ENCODE measurements at places on chromosomes 1 and 21. TPM values are rescaled to one million over a fixed set of nuclear protein-coding genes. Genes with fewer than 3 reads are reported as not detected.

- H3K4me1 ChIP-seq: peaks cover 31% of the 10 kb centered on the region
- H3K27ac ChIP-seq: peak overlapping the region; percentile 96
- H3K4me3 ChIP-seq: peak overlapping the region; percentile 94
- H3K27me3 ChIP-seq: no peaks in the 10 kb centered on the region
- peak; percentile 67 for DNase-seq
Measured at GRCh38 chr1:233294913-233295236, 650 bp downstream of the PCNX2 start.

DNA sequence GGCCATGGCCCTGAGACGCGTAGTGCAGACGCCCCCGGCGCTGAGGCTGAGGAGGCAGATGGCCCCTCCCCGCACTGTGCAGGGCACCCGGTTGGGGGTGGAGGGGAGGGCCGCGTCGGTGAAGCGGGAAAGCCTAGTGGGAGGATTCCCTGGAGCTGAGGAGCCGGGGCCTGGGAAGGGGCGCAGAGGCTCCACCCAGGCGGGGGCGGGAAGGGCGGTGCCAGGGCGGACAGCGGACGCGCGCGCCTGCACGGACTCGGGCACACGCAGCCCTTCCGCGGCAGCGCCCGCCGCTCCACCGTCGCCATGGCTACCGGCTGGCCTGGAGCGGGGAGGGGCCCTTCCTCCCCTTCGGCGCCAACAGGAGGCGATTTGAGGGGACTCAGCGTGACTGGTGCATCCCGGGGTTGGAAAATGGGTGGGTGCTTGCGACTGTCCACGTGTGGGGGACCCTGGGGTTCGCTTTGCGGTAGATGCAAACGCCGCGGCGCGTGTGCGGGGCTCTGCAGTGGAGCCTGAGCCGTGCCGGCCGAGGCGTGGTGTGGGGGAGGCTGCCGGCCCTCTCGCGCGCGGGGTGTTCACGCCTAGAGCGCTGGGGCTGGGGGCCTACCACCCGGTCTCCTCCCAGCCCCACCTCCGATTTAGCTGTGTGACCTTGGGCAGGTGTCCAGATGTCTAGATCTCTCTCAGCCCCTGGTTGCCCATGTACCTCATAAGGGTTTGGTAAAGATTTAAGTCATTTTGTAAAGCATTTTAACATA, 35.1 kb downstream of the PTPRF start:
- H3K27me3 ChIP-seq: peaks cover 6% of the 10 kb centered on the region
- H3K27ac ChIP-seq: no peak overlapping the region
- DNase-seq: peak; percentile 65
- peak overlapping the region; percentile 48 for H3K4me3 ChIP-seq
- no peaks in the 10 kb centered on the region for H3K36me3 ChIP-seq

DNA sequence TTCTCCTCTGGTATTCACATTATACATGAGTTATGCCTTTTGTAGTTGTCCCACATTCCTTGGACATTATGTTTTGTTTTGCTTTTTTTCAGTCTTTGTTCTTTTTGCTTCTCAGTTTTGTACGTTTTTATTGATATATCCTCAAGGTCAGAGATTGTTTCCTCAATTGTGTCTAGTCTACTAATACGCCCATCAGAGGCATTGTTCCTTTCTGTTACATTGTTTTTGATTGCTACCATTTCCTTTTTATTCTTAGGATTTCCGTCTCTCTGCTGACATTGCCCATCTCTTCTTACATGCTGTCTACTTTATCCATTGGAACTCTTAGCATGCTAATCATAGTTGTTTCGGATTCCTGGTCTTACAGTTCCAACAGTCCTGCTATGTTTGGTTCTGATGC, 27.8 kb upstream of the MPC2 start:
- no peak overlapping the region for H3K27ac ChIP-seq
- H3K4me3 ChIP-seq: no peak overlapping the region
- H3K27me3 ChIP-seq: no peaks in the 10 kb centered on the region
- DNase-seq: no peak
- no peaks in the 10 kb centered on the region for H3K4me1 ChIP-seq

- H3K4me3 ChIP-seq: peak overlapping the region; percentile 64
- DNase-seq: no peak
- H3K27ac ChIP-seq: peak overlapping the region; percentile 93
- no peaks in the 10 kb centered on the region for H3K27me3 ChIP-seq
Measured at GRCh38 chr1:175209493-175209921, 16.9 kb upstream of the KIAA0040 start.

GRCh38 chr1:108897865-108898720, 21.3 kb downstream of the GPSM2 start:
- H3K36me3 ChIP-seq: no peaks in the 10 kb centered on the region
- H3K27me3 ChIP-seq: no peaks in the 10 kb centered on the region
- DNase-seq: no peak

GRCh38 chr1:238061967-238062613, 171.4 kb upstream of the ZP4 start:
- H3K4me1 ChIP-seq: no peaks in the 10 kb centered on the region
- H3K27me3 ChIP-seq: no peaks in the 10 kb centered on the region
- H3K36me3 ChIP-seq: no peaks in the 10 kb centered on the region
- no peak for DNase-seq
- H3K4me3 ChIP-seq: no peak overlapping the region

- H3K4me1 ChIP-seq: no peaks in the 10 kb centered on the region
- no peak overlapping the region for H3K4me3 ChIP-seq
- H3K27ac ChIP-seq: no peak overlapping the region
Measured at GRCh38 chr1:48817505-48818114, 40.9 kb upstream of the BEND5 start.

DNA sequence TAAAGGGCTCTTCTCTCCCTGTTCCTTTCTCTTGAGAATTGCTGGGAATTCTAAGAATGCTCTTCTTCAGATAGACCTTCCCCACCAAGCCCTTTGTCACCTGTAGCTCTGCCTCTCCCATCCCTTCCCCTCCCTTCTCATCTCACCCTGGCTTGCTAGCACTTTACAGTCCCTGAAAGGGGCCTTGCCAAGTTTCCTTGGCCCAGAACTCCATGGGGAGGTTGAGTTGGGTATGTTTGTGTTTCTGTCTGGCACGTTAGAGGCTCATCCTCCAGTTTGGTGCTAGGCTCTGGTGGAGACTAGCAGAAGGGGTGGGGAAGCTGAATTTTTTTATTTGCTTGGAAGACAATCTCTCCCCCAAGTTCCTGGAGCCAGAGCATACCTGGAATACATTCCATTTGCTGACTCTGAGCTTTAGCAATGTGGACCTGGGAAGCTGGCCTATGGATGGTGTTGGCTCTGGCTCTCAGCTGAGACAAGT, 4.9 kb downstream of the CGN start:
- H3K27me3 ChIP-seq: no peaks in the 10 kb centered on the region
- no peak for DNase-seq
- no peak overlapping the region for H3K27ac ChIP-seq
- peaks cover 18% of the 10 kb centered on the region for H3K4me1 ChIP-seq
- no peak overlapping the region for H3K4me3 ChIP-seq
- no peaks in the 10 kb centered on the region for H3K36me3 ChIP-seq

- H3K4me3 ChIP-seq: no peak within 1 kb of the TSS
- DNase-seq: no peak
- peaks cover 2% of the 10 kb centered on the region for H3K4me1 ChIP-seq
- peaks cover 52% of the 10 kb centered on the region for H3K27me3 ChIP-seq
- no peaks in the 10 kb centered on the region for H3K36me3 ChIP-seq
Measured at GRCh38 chr1:22562584-22563583, at the start of gene EPHA8. Gene EPHA8 (plus strand): TSS chr1:22563489. CDS start chr1:22563636, 147 bp downstream.

DNA sequence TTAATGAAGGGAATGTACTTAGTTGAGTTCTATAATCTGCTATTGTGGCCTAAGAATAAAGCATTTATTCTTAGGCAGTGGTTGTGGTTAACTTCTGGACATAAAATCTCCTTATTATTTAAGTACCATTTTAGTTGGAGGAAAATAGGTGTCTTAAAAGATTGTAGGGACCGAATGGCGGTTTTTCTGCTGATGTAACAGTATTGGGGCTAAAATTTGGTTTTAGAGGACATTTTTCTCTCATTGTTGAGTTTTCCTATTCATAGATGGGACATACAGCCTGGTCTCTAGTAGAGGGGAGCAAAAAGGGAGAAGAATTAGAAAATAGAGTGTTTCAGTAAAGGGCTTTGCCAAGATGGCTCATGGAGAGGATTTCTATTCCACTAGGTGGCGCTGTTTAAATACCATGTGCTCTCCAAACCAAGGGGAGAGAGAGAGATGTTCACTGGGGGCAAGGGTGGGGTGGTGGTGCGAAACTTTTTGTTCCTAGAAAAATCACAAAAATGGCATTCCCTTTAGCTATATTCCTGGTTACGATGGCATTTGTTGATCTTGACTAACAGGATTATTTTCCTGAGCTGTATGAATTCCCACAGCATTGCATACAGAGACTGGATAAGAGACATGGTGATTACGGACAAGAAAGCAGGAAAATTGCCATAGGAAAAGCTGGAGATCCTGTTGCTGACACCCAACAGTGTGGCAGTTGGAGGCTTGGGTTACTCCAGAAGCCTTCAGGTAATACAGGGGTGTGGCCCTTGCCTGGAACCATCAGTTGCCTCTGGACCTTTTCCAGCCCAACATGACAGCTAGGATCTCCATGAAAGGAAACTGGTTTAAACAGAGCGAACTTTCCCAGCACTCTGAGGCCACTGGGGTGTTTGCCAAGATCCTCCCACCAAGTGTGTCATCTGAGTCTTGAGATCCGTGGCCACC, 18.2 kb upstream of the FCGR2A start:
- peaks cover 25% of the 10 kb centered on the region for H3K27me3 ChIP-seq
- H3K36me3 ChIP-seq: no peaks in the 10 kb centered on the region
- peak; percentile 26 for DNase-seq
- H3K27ac ChIP-seq: no peak overlapping the region
- peaks cover 13% of the 10 kb centered on the region for H3K4me1 ChIP-seq

DNA sequence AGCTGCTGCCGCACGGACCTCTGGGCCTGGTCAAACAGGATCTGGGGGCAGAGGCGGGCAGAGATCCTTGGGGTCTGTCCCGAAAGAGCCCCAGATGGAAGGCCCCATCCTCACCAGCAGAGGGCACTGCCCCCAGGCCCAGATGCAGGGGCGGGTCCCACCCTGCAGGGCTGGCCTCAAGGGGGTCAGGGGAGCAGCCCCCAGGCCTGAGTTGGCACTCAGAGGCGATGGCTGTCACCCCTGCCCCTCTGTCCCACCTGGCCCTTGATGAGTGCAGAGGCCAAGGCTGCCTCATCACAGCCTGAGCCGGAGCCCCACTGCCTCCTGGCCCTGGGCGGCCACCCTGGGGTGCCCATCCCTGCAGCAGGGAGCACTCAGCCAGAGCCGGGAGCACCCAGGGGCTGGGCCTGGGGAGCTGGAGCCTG, 5.7 kb downstream of the ACAP3 start:
- H3K27me3 ChIP-seq: no peaks in the 10 kb centered on the region
- no peaks in the 10 kb centered on the region for H3K36me3 ChIP-seq
- no peak overlapping the region for H3K4me3 ChIP-seq
- DNase-seq: no peak

DNA sequence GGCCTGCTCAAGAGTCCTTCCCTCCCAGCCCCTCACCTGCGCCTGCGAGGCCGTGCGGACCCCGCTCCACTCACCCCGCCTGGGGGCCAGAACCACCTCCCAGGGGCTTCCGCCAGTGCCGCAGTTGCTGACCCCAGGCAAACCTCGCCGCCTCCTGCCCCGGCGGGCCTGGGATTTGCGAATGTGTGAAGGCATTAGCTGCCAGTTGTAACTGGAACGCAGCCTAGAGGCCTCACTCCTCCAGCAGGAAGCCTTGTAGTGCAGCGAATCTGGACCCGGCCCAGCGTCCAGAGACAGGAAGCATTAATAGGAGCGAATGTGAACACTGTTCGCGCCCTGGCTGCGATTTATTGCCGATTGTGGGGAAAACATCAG, 140.9 kb upstream of the ARHGEF16 start:
- no peaks in the 10 kb centered on the region for H3K36me3 ChIP-seq
- H3K4me3 ChIP-seq: no peak overlapping the region
- H3K4me1 ChIP-seq: peaks cover 13% of the 10 kb centered on the region
- no peak for DNase-seq

DNA sequence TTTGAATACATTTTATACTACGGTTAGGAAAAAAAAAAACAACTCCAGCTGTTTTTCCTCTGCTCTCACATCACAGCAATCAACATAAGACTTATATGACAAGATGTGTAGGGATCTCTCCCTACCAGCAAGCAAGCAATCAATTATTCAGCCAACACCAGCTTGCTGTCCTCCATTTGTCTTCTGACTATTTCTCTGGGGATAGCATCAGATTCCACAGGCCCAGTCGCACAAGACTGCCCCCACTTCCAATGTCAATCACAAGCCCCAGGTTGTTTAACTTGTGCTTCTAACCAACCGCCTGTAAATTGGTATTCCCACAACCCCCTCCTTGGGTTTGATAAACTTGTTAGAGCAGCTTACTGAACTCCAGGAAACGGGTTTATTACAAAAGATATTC, 873.1 kb upstream of the TMPRSS15 start:
- H3K27ac ChIP-seq: no peak overlapping the region
- DNase-seq: no peak
- H3K4me3 ChIP-seq: no peak overlapping the region

- DNase-seq: no peak
- H3K27me3 ChIP-seq: peaks cover 5% of the 10 kb centered on the region
- no peak overlapping the region for H3K4me3 ChIP-seq
- H3K36me3 ChIP-seq: no peaks in the 10 kb centered on the region
- H3K4me1 ChIP-seq: no peaks in the 10 kb centered on the region
- H3K27ac ChIP-seq: no peak overlapping the region
Measured at GRCh38 chr1:47870480-47870879, 126.7 kb downstream of the TRABD2B start.

DNA sequence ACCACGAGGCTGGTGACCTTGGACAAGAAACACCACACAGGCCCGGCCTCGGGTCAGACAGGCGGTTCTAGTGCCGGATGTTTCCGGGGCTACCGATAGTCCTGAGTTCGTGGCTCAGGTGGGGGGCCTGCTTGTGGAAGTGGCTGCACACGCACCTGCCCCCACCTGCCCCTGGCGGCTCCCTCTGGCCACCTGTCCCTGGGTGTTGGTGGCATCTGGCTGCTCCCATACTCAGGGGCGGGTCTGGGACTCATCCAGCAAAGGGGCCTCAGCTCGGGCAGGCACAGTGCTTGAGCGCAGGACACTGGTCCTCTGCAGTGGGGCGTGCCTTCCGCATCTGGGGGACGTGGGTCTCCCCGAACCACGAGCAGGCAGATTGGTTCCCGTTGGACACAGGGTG, 33.6 kb downstream of the TP73 start:
- peaks cover 7% of the 10 kb centered on the region for H3K27me3 ChIP-seq
- no peak overlapping the region for H3K4me3 ChIP-seq
- H3K27ac ChIP-seq: no peak overlapping the region
- no peak for DNase-seq

- no peaks in the 10 kb centered on the region for H3K4me1 ChIP-seq
- H3K27me3 ChIP-seq: no peaks in the 10 kb centered on the region
- H3K27ac ChIP-seq: no peak overlapping the region
- no peak overlapping the region for H3K4me3 ChIP-seq
- no peak for DNase-seq
Measured at GRCh38 chr1:180415236-180415848, 87.0 kb downstream of the ACBD6 start.

GRCh38 chr1:78054559-78054958, 8.8 kb downstream of the GIPC2 start:
- no peak overlapping the region for H3K27ac ChIP-seq
- DNase-seq: no peak
- H3K36me3 ChIP-seq: no peaks in the 10 kb centered on the region
- no peak overlapping the region for H3K4me3 ChIP-seq
- no peaks in the 10 kb centered on the region for H3K4me1 ChIP-seq

- no peak overlapping the region for H3K4me3 ChIP-seq
- H3K36me3 ChIP-seq: no peaks in the 10 kb centered on the region
- H3K27me3 ChIP-seq: peaks cover 3% of the 10 kb centered on the region
- H3K4me1 ChIP-seq: peaks cover 18% of the 10 kb centered on the region
- no peak overlapping the region for H3K27ac ChIP-seq
Measured at GRCh38 chr1:8118031-8118451, 91.9 kb upstream of the ERRFI1 start.

Gene OR2L3
- total RNA-seq: not detected

Gene CCDC27
- not detected for total RNA-seq

Gene SIK1
- 5.8 TPM for total RNA-seq

Gene C1orf210
- not detected for total RNA-seq

Gene AQP10
- not detected for total RNA-seq

Gene SH3BP5L
- 19.7 TPM for total RNA-seq

Gene SYNC
- total RNA-seq: not detected
